ENCODE measurements at places on chromosomes 2 and 18. TPM values are rescaled to one million over a fixed set of nuclear protein-coding genes. Genes with fewer than 3 reads are reported as not detected.

CD207 gene
- polyA plus RNA-seq, result not detected

PROKR1 gene
- 0.17 TPM for polyA plus RNA-seq

ZFAND2B gene
- polyA plus RNA-seq, result 50.4 TPM

KCNJ3 gene
- 7.1 TPM for polyA plus RNA-seq

COL3A1 gene
- polyA plus RNA-seq, result 850 TPM

SERPINB4 gene
- not detected for polyA plus RNA-seq

FHOD3 gene
- polyA plus RNA-seq, result 48.8 TPM

PTPRN gene
- 0.65 TPM for polyA plus RNA-seq

CERS6 gene
- 54.8 TPM for polyA plus RNA-seq

CXCR1 gene
- 0.06 TPM for polyA plus RNA-seq

VPS4B gene
- polyA plus RNA-seq, result 67.3 TPM

CRYGD gene
- polyA plus RNA-seq, result 0.59 TPM

KCNG2 gene
- not detected for polyA plus RNA-seq

DLGAP1 gene
- polyA plus RNA-seq, result 4.6 TPM

PDE1A gene
- 25.3 TPM for polyA plus RNA-seq

SAG gene
- polyA plus RNA-seq, result 0.05 TPM

ERBB4 gene
- 42.3 TPM for polyA plus RNA-seq

ACMSD gene
- polyA plus RNA-seq, result 42.5 TPM

KIF1A gene
- polyA plus RNA-seq, result 14.0 TPM

WNT6 gene
- polyA plus RNA-seq, result 0.50 TPM

ZSWIM2 gene
- not detected for polyA plus RNA-seq

KATNAL2 gene
- 10.7 TPM for polyA plus RNA-seq

BCL2 gene
- 26.8 TPM for polyA plus RNA-seq

L3MBTL4 gene
- 6.3 TPM for polyA plus RNA-seq

MSH6 gene
- polyA plus RNA-seq, result 117 TPM

C1QL2 gene
- polyA plus RNA-seq, result not detected

MC4R gene
- polyA plus RNA-seq, result 0.33 TPM

VWA3B gene
- 0.26 TPM for polyA plus RNA-seq

SMPD4 gene
- polyA plus RNA-seq, result 63.9 TPM

ANO7 gene
- polyA plus RNA-seq, result 1.7 TPM
